Glomerular endothelial cell (primary cell): ENCODE measurements at places on chromosomes 11 and 22. TPM values are rescaled to one million over a fixed set of nuclear protein-coding genes. Genes with fewer than 3 reads are reported as not detected.

DNA sequence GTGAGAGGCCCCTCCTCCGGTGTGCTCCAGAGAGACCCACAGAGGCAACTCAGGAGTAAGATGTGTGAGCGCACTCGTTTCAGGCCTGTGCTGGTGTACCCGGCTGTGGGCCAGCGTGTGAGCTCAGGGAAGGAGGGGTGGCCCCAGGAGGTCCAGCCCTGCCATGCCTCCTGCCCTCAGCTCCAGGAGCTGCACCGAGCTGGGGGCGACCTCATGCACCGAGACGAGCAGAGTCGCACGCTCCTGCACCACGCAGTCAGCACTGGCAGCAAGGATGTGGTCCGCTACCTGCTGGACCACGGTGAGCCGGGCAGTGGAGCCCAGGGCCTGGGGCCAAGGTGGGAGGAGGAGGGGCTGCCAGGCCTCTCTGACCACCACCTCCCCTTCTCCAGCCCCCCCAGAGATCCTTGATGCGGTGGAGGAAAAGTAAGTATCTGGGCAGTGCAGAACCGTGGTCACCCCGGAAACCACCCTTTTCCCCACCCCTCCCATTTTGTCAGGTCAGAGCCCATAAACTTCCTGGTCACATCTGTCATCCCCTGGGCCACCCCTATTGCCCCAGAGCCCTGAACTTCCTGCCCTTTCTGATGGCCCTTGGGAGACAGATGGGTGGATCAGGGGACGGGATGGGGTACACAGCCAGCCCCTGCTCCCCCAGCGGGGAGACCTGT lies 2.5 kb upstream of the MDK start:
- DNase-seq: no peak

OR6X1 gene
- total RNA-seq: not detected in 2 replicates

ST13 gene
- total RNA-seq: 119 and 155 TPM in 2 replicates

MS4A15 gene
- total RNA-seq: not detected in 2 replicates
